ENCODE measurements at places on chromosomes 2 and 18.

- DNase-seq, result no peak
Observed at GRCh38 chr18:38475686-38476085, 910.1 kb upstream of the CELF4 start.

- no peak for DNase-seq
Observed at GRCh38 chr18:70653671-70654070, 364.8 kb downstream of the SOCS6 start.

DNA sequence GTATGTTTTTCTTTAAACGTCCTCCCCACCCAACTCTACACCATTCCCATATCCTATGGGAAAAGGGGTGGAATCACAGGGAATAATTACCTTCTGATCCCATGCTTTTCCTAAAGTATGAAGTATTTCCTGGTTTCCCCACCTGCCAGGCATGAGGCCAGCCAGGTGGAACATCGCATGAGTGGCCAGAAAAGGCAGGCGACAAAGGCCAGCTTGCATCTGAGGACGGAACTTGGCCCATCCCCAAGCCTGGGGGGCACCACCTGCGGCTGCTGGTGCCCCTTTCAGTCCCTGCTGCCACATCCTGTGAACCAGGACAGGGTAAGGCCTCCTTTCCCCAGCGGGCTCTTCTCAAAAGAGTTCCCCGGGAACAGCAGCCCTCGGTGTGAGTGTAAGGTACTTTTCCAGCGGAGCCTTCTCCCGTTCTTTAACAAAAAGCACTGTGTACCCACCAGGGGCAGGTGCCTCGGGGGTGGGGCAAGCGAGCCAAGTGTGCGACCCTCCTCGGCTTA lies 1.2 kb upstream of the ERFE start:
- no peak for DNase-seq

DNA sequence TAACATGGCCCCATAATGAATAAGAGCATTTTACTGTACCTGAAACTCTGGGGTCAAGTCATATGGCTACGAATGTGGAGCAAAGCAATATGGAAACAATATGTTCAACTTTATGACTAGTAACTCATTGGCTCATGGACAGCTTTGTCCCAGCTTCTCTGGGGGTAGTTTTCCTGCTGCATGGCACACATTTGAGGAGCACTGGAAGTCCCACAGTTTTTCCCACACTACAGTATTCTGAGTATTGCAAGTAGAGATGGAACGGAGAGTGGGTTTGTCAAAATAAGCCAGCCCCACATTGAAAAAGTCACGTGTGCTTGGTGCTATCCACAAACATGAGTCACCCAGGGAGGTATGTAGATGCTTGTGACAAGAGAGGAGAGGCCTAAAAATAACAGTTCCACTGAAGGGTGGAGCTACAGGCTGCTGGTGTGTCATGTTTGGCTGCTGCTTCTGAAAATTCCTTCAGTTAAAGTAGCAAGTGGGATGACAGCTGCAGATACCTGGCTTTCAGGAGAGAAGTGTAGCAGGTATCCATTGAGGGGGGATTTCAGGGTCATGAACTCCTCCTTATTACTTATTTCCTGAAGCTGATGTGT lies 48.2 kb upstream of the CTAGE1 start:
- DNase-seq, result no peak

- DNase-seq, result no peak
Observed at GRCh38 chr18:50310080-50310479, 22.6 kb upstream of the CXXC1 start.

DNA sequence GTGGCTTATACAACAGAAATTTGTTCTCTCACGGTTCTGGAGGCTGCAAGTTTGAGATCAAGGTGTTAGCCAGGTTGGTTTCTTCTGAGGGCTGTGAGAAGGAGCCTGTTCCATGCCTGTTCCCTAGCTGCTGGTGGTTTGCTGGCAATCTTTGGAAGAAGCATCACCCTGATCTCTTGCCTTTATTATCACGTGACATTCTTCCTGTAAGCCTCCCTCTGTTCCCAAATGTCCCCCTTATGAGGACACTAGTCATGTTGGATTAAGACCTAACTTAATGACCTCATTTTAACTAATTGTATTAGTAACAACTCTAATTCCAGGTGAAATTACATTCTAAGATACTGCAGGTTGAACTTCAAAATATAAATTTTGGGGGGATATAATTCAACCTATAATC lies 135.2 kb downstream of the DPP10 start:
- no peak for DNase-seq

DNA sequence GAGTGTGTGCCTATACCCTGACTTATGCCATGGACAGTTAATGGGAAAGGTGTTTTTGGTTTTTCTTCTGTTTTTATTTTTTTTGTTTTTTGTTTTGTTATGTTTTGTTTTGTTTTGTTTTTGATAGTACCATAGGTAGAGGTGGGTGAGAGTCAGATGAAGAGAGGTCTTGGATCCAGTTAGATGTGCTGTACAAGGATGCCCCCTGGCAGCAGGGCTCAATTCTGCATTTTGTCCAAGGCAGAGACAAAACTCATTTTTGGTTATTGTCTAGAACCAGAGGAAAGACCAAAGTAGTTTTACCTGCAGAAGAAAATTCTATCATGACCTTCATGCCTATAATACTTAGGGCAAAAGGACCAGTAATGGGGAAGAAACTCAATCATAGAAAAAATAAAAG lies 48.5 kb downstream of the SLC5A7 start:
- DNase-seq, result no peak

DNA sequence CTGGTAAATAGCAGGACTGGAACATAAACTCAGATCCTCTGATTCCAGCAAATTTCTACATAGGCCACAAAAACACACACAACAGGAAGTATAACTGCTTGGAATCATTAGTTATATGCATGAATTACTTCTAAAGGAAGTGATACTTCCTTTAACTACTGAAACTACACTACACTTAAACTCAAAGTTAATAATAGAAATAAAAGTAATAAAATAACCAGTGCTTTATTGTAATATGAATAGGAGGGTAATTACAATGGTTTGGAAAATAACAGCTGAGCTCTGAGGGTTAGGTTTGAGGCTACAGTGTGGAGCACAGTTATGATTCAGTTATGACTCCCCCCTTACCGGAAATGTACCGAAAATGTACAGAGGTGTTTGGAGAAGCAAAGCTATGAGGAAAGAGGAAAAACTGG lies 18.5 kb upstream of the POLI start:
- DNase-seq, result no peak

GRCh38 chr2:54634564-54635511 lies 88.6 kb upstream of the EML6 start:
- DNase-seq, result no peak

GRCh38 chr18:38035193-38035592 lies 469.6 kb upstream of the CELF4 start:
- no peak for DNase-seq

DNA sequence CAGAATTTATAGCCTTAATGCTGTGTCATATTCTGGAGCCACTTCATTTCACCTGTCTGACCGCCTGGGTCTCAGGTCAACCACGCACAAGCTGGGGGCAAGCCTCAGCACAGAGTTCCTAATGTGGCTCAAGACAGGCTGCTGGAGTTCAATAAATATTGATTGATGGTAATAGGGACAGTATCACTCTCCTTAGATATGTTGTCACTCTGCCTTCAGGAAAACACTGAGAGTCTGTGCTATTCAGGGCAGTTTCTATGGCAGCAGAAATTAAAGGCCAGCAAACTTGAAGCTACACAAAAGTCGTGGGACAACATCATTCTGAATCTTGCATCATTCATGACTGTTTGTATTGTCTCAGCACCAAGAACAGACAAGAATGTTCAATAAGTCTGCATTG lies 696.1 kb downstream of the METTL4 start:
- no peak for DNase-seq

GRCh38 chr18:2468051-2468450 lies 103.3 kb downstream of the METTL4 start:
- DNase-seq, result no peak

DNA sequence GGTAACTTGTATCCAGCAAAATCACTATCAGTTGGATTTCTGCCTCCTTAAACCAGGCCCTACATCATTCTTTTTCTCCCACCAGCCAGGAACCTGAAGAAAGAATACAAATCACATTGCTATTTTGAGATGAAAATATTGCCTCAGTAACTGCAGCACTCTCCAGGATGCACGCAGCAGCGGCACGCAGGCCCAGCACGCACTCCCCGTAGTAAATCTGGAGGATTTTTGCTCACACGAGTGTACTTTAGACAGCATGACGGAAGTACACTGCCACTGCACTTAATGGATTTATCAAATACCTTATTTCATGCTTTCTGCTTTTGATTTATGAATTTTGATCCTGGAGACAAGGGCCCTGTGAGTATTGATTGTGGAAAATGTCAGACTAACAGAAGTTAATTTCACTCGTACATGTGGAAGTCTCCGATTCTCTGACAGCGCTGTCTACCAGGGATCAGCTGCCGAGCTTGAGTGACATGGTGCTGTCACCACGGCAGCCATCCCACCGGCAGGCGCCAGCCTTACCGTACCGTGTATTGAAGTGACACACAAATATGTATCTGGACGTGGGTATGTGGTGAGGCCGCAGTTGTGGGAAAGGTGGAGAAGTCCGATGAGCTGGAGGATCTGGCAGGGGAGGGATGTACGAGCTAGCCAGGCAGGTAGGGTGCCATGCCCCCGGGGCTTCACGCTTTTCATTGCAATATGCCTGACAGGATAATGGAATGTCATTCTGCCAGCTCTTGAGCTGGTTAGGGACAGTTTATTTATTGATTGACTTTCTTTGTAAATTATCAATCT lies 863.7 kb downstream of the GALR1 start:
- DNase-seq, result no peak

- DNase-seq, result no peak
Observed at GRCh38 chr2:240351088-240351741, 84.2 kb upstream of the GPC1 start.
